ENCODE measurements at places on chromosomes 2 and 18. TPM values are rescaled to one million over a fixed set of nuclear protein-coding genes. Genes with fewer than 3 reads are reported as not detected.

Gene TTN
- 0.05 TPM for total RNA-seq

Gene FTCDNL1
- total RNA-seq: 2.5 TPM

Gene IL36RN
- not detected for total RNA-seq

Gene HOXD9
- not detected for total RNA-seq

Gene VWC2L
- not detected for total RNA-seq
